ENCODE measurements at places on chromosomes 2 and 18. TPM values are rescaled to one million over a fixed set of nuclear protein-coding genes. Genes with fewer than 3 reads are reported as not detected.

The CNGA3 gene
- not detected for total RNA-seq

GRCh38 chr18:63397349-63397748, 24.9 kb downstream of the VPS4B start:
- no peak for DNase-seq

GRCh38 chr2:162004031-162004430, 70.0 kb downstream of the DPP4 start:
- no peak for DNase-seq

DNA sequence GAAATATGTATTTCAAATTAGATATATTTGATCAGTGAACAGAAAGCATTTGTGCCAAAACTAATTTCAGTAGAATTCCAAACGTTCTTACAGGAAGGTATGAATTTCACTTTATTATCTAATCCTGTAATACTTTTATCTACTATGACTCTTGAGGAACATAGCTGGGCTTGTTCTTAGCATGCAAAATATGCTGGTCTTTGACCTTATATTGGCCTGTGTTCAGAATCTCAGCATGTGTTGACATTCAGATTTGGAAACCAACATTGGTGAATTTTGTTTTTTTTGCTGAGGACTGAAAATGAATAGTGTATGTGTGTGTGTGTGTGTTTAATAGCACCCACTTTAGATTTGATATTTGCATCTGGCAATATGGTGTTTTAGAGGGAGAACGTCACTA, 112.2 kb downstream of the MEIS1 start:
- DNase-seq = no peak
